ENCODE measurements at places on chromosomes 1 and 21.

DNA sequence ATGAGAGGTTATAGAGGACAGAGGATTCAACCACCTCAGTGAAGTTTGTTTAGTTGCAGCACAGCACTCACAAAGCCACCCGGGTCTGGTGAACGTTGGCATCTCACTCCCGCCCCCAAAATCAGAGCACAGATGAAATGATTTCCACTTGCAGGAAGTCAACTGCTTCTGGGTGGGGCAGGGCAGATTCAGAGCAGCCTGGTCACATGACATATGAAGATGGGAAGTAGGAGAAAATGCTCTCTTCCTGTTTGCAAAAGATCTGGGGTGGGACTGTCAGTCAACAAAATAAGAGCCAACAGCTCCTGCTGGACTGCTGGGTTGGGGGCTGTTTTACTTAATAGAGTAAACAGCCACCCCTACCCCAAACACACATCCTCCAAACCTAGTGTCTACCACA lies 43.2 kb downstream of the LRRC71 start:
- no peak for DNase-seq

DNA sequence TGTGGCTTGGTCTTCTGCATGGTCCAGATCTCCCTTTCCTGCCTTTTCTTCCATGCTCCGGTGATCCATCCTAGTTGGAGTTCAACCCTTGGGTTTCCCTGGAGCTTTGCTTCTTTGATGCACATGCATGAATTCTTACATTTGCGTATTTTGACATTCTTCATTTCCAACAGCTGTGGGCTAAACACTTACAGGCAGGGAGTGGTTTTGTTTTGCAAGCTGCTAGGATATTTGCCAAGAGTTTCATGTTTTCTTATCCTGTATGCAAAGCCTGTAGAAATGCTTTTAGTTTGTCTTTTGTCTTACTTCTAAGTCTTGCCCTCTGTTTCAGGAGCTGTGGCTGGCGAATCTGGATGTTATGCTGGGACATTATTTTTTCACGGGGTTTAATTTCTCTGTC lies 90.3 kb upstream of the PAXBP1 start:
- no peak for DNase-seq

GRCh38 chr1:240515505-240515904 lies 96.5 kb downstream of the GREM2 start:
- peak; percentile 54 for DNase-seq

DNA sequence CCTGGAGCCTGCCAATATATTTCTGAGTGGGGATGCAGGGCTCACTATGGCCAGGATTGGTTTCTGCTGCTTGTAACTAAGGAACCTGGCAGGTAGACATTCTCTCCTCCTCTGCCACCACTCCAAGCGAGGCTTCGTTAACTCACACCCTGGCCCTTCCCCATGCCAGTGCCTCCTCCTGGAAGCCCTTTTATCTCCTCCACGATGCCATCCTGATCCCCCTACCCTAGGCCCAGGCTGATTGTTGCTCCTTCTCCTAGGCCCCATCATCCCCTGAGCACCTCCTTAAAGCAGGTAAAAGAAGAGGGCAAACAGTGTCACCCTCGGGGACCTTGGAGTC lies 118.5 kb downstream of the DMRTB1 start:
- no peak for DNase-seq

- DNase-seq: no peak
Observed at GRCh38 chr1:2307972-2308371, 79.9 kb downstream of the SKI start.

GRCh38 chr1:101388904-101389546 lies 152.2 kb downstream of the S1PR1 start:
- peak; percentile 11 for DNase-seq

- DNase-seq: peak; percentile 52
Observed at GRCh38 chr1:149884433-149885338, 14.7 kb upstream of the BOLA1 start.

DNA sequence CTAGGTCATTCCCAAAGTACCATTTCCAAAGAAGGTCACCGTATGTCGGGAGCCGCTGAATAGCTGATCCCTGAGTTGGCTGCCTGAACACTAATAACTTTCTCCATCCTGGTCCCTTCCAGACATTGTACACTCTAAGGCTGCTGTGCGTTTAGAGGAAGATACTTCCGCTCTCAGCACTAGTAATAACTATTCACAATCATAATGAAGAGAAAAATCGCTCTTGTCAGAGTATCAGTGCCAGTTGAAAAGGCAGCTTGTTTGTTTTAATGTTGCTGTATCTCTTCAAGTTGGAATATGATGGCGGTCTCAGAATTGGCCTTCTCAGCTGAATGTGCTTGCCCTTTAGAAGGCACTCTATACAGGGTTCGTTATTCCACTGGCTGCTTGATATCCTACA lies 43.5 kb downstream of the TGFB2 start:
- no peak for DNase-seq

GRCh38 chr21:36602735-36603134 lies 96.2 kb upstream of the SIM2 start:
- DNase-seq: no peak

DNA sequence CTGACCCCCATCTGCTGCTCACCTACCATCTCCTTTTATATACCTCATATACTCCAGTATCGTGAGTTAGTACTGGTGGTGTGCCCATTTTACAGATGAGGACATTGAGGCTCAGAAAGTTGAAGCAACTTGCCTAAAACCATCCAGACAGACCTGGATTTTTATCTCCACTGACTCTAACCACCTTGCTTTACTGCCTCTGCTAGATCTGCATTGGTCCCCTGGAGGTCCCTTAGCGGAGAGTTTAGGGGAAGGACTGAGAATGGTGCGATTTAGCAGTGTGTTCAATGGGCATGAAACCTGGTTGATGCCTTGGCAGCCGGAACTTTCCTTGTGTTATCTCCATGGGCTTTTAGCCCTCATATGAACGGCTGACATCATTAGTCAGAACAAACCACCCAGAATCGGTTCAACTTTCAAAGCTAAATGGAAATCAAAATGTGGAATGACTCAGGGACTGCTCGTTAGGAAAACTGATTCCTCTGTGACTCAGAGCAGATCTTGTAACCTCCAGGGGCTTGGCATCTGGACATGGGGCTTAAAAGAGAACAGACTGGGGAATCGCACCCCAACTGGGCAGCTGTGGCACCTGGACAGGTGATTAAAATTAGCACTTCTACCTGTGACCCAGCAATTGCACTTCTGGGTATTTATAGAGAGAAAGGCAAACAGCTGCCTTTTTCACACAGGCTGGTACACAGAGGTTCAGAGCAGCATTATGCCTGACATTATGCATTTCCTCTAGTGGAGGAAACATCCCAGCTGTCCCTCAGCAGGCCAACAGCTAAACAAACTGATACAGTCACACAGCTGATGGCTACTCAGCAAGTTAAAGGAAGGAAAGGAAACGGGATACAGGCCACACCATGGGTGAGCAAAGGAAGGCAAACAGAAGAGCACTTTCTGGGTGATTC lies 25.3 kb downstream of the TMEM51 start:
- DNase-seq: peak; percentile 94

GRCh38 chr21:40404396-40404800 lies 442.6 kb downstream of the DSCAM start:
- no peak for DNase-seq

- DNase-seq: no peak
Observed at GRCh38 chr1:9590945-9591668, 2.4 kb downstream of the TMEM201 start.

GRCh38 chr1:236204039-236204438 lies 61.7 kb downstream of the GPR137B start:
- DNase-seq: no peak

DNA sequence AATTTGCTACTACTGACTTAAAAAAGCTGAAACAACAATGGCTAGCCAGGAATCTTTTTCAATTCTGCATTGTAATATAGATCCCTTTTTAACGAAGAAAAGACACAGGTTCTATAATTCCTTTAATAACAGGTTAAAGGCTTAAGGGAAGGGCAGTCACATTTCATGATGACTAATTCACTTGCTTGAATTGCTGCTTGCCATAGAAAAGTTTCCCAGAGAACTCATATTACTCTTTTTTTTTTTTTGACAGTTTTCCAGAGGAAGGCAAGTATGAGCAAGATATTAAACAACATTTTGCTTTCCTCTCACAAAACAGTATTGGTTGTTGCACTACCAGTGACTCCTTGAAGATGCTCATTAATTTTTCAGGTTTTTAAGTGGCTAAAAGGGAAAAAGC lies 60.9 kb downstream of the IL23R start:
- no peak for DNase-seq

DNA sequence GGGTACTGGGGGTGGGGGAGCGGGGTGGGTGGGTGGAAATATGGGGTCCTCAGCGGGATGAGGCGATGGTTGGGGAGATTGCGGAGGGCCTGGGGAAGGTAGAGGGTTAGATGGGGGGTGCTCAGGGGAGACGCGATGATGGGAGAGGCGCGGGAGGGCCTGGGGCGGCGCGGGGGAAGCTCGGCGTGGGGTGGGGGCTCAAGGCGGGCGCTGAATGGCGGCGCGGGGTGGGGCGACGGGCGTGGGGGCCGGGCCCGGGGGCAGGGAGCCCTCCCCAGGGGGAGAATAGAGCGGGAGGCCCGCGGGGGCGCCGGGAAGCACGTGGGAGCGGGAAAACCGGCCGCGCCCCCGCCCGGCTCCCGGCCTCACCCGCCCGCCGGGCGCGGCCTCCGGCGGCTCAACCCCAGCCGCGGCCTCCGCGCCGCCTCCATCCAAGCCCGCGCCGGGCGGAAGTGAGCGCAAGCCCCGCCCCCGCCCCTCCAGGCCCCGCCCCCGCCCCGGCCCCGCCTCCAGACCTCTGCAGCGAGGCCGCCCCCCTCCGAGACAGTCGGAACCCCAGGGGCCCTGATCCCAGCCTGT lies at the start of gene FAAP20:
Gene FAAP20 (minus strand): TSS at position 454 of the 579 bp plus-strand sequence. CDS start 23 bp downstream, at position 431.
- DNase-seq: peak; percentile 74

GRCh38 chr1:4153571-4153970 lies 253.5 kb upstream of the C1orf174 start:
- DNase-seq: no peak

DNA sequence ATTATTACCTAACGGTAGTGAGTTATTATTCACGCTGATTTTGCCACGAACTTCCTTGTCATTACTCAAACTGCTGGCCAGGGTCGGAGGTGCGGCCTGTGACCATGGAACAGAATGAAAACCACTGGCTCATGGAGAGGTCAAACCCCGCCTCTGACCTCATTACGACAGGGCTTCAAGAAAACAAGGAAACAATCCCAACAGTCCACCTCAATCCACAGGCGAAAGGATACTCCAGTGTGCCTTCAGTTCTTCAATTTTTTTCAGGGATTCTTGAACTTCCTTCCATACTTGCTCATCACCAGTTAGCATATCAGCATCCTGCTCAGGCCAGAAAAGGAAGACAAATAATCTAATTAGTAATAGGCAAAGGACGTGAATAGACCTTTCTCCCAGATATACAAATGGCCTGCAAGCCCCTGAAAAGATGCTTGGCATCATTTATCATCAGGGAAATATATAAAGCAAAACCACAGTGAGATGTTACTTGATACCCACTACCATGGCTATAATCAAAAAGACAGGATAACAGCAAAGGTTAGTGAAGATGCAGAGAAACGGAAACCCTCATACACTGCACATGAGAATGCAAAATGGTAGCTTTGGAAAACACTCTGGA lies 643.4 kb downstream of the SMYD3 start:
- DNase-seq: no peak

- DNase-seq: no peak
Observed at GRCh38 chr1:40755067-40755466, 28.5 kb upstream of the KCNQ4 start.

- DNase-seq: no peak
Observed at GRCh38 chr1:192811006-192811405, 2.2 kb downstream of the RGS2 start.

- DNase-seq: no peak
Observed at GRCh38 chr1:13786541-13786940, 86.6 kb downstream of the PRDM2 start.

- no peak for DNase-seq
Observed at GRCh38 chr1:157278383-157279137, 140.4 kb upstream of the ETV3 start.

DNA sequence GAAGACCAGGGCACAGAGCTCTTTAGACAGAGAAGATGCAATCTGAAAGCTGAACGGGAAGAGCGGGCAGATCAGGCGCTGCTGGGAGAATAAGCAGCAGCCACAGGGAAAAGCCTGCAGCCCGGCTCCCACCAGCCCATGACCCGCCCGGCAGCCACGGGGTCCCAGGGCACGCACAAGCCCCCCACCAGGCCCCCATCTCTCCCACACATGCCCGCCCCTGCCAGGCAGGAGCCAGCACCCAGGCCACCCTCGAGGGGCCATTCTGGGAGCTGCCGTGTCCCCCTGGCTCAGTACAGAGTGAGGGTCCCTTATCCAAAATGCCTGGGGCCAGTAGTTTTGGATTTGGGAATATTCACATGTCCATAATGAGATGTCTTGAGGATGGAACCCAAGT lies 16.3 kb downstream of the SLC19A1 start:
- no peak for DNase-seq

DNA sequence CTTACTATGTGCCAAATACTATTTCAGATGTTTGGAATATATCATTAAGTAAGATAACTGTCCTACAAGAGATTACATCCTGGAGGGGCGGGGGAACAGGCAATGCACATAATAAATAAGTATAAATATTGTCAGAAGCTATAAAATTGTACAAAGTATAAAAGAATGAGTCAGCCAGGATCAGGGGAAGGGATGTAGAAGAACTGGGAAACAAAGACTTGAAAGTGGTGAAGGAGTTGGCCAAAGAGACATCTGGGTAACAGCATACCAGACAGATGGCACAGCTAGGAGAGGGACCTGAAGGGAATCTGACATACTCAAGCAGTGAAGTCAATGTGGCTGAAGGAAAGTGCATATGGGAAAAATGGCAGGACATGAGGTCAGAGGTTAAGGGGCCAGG lies 53.9 kb downstream of the CYYR1 start:
- no peak for DNase-seq

- peak; percentile 32 for DNase-seq
Observed at GRCh38 chr1:248807067-248807737, 18.5 kb downstream of the SH3BP5L start.

DNA sequence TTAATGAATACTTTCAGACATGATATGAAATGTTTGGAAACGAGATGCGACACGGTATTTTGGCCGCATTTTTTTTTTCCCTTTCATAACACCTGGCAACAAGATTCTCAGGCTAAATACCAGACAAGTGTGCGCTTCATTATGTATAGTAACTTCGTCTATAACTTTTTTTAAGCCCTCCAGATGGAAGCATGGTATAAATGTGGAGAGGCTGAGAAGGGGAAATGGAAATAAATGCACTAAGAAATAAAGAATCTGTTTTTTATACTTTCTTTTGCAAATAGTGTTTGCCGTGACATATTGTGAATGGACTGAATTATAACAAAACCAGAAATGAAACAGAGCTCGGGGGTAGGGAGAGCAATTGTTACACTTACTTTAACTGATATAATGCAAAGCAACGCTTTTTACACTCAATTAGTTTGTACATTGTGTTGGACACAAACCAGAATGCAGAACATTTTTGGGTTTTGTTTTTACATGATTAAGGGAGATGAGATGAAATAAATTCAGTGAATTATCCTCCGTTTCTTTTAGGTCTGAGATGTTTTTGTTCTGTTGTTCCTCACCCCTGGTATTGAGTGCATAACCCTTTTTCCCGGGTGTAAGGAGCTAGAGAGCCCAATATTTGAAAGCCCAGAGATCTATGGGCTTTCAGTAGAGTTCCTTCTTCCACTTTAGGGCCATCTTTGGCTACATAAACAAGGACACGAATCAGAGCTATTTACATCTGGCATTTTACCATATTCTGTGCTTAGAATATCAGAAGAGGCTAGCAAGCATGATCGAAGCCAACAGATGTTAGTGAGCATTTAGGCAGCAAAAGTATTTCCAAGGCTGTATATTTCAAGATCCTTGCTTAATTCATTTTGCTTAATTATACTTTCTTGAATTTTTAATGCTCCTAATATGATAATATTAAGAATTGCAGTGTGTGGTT lies 478.0 kb downstream of the CAMTA1 start:
- DNase-seq: no peak

All from EL (cell line).